Kidney glomerular epithelial cell (primary cell): ENCODE measurements at places on chromosomes 6 and 20.

- no peak for DNase-seq
Measured at GRCh38 chr6:25062070-25062811, 126.5 kb upstream of the RIPOR2 start.

- no peak for DNase-seq
Measured at GRCh38 chr6:94953867-94954631, 623.3 kb upstream of the MANEA start.

DNA sequence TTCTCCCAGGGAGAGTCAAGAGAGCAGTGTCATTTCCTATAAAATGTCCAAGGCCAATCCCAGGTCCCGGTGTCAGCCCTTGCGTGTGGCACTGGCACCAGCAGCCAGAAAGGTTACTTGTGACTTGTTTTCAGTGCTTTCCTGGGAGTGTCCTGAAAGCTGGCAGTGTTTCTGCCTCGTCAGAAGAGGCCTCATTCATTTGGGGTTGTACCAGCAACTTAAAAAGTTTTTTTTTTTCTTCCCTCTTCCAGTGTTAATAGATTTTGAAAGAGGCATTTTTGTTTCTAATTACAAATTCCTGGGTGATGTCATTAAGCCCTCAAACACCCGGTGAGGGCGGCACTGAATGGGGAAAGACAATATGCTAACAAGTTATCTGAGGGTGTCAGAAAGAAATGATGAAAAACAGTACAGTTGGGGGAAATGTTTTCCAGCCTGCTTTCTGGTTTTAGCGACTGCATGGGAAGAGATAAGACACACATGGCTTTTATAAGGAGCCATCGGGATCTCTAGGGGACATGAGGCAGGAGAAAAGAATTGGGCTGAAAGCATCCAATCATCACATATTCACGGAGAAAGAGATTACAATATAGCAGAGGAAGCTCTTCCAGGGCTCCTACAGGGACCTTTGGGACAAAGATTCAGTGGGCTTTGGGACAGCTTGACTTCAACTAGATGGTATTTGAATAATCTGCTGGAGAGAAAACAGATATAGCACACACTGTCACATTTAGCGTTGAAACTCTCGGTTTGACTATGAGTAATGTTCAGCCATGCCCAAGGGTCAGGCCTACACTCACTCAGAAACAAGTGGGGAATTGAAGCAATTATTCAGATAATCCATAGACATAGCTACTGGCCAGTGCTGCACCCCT is 153.0 kb downstream of the BCAS1 start:
- no peak for DNase-seq

DNA sequence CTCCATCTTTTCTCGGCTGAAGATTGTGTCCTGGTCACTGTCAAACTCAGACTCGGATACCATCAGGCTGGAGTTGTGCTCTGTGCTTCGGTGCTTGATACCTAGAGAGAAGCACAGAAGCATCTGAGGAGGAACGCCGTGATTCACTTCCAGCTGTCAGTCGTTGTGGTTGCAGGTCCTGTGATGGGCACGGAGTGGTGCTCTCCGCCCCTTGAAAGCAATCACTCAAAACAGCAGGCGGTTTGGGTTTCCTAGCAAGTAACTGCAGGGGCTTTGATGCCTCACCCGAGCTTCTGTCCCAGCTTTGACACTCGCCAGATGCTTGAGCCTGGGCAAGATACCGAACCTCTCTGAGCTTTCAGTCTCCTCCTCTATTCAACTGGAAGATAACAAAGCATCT is 52.5 kb downstream of the ALDH5A1 start:
- DNase-seq = no peak

- DNase-seq = no peak
Measured at GRCh38 chr20:46261456-46262253, 46.6 kb downstream of the CDH22 start.

GRCh38 chr20:36629719-36630681 is 16.0 kb downstream of the SLA2 start:
- DNase-seq = no peak

- DNase-seq = no peak
Measured at GRCh38 chr6:169241688-169242350, 11.8 kb downstream of the THBS2 start.
